ENCODE measurements at places on chromosomes 6 and 20. TPM values are rescaled to one million over a fixed set of nuclear protein-coding genes. Genes with fewer than 3 reads are reported as not detected.

Gene HLA-DRB1
- total RNA-seq: 174 TPM

DNA sequence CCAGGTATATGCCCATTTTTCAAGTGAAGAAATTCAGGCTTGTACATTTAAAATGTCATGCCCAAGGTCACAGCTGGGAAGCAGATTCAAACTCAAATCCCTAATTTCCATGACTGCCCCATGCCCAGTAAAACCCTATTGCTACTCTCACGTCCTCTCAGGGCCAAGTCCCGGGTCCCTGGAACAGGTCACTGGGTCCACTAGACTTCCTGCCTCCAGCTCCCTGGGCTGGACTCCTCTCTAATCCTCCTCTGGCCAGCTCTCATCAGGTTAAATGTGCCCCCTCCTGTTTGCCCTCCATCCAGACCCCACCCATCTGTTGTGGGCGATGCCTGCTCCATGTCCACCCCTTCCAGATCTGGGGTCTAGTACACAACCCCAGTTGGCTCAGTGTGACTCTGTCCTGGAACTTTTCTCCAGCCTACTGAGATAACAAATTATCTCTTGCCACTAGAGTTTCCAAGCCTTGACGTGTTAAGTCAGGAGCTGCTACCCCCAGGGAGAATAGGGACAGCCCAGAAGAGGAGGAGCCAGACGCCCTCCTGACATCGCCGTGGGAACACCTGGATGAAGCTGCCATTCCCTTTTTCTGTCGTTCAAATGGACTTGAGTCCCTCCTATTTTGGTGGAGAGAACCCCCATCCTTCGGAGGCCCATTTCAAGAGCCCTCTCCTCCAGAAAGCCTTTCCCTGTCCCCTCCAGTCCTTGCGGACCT, 3.7 kb upstream of the SPDEF start:
- DNase-seq: no peak

- no peak for DNase-seq
Measured at GRCh38 chr6:5053864-5054244, 31.3 kb upstream of the PPP1R3G start.

DNA sequence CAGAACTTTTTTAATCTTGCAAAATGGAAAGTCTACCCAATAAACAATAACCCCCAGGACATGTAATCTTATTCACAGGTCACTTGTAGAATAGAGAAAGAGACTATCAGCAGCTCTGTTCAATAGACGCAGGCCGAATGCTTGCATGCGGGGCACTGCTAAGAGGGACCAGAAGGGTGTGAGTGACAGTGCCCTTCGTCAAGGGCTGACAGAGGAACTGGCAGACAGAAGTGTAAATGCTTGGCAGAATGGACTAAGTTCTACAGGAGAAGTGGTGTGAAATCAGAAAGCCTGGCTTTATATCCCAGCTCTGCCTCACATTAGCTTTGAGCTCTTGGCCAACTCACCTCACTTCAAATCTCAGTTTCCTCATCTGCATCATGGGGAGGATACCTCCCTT, 21.0 kb downstream of the DDO start:
- no peak for DNase-seq

DNA sequence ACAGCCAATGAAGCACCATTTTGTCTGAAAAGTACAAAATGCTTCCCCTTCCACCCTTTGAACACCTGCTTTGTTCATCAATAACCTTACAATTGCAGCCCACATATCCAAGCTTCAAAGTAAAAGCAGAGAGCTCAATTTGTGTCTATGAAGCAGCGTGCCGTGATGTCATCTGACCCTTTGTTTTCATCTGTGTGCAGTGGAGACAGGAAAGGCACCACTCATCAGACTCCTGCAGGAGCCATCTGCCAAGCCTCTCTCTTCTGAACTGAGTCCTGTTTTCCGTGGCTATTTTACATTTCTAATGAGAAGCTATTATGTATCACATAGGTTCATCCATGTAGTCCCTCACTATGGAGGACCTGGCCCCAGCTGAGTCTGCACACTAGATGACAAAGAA, 7.5 kb upstream of the LY86 start:
- DNase-seq: no peak

DNA sequence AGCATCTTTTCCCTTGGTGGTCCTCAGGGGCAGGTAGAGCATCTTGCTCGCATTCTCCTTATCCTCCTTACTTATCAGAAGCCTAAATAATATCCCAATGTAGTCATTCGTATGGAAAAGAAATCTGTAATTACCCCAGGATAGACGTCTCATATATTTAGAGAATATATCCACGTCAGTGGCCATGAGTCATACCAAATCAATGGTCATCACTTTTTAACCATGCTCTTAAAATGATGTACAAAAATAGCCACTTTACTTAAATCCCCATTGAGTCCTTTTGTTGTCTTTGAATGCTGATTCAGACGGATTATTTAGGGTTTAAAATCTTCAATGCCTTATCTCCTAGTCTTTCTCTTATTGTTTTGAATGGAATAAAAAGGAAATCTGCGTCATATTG, 231.7 kb upstream of the STXBP5 start:
- DNase-seq: no peak

DNA sequence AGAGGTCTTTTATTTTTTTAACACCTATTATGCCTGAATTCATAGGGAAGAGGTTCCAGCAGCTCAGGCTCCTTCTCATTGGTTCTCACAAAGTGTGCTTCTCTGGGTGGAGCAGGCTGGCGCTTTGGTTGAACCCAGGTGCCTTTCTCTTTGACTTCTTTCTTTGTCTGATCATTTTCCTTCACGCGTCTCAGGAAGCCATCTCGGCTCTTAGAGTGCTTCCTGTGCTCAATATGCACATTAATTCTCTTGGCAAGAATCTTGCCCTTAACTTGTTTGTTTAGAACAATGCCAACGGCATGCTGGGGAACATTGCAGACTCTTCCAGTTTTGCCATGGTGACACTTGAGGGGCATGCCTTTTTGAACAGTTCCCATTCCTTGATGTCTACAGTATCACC, 44.2 kb upstream of the RNF24 start:
- no peak for DNase-seq

- no peak for DNase-seq
Measured at GRCh38 chr6:135320721-135321621, 139.9 kb downstream of the MYB start.

Measured in mucosa of gallbladder (tissue), 1 donor.